ENCODE measurements at places on chromosomes 1 and 21.

DNA sequence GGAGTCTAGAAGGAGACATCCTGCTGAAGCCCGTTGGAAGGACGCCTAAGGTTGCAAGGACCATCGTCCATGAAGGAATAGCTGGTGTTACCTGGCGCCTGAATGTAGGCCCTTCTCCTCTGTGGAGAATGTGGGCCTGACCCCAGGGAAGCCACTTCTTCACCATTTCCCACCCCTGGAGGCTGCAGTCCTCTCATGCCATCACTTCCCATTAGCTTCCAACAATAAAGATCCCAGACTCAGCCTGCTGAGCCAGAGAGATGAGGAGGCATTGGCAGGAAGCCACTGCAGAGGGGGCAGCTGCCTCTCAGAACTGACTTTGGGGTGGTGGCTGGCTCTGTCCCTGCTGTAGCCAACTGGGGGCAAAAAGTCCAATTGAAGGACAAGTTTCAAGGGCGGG lies 21.3 kb upstream of the KCNE2 start:
- DNase-seq = no peak

DNA sequence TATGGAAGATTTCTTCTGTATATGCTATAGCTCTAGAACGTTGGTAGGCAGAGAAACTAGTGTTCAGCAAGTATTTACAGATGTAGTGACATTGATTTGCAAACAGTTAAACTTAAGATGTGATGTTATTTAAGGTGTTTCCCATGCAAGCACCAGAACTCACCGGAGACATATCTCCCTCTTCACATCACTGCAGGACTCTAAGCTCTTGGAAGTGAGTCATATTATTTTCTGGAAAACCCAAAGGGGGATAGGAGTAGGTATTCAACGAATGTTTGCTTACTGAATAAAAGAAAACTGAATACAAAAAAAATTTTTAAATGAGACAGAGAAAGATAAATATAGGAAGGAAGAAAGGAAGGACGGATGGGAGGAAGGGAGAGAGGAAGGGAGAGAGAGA lies 25.0 kb downstream of the RGS4 start:
- DNase-seq = no peak

DNA sequence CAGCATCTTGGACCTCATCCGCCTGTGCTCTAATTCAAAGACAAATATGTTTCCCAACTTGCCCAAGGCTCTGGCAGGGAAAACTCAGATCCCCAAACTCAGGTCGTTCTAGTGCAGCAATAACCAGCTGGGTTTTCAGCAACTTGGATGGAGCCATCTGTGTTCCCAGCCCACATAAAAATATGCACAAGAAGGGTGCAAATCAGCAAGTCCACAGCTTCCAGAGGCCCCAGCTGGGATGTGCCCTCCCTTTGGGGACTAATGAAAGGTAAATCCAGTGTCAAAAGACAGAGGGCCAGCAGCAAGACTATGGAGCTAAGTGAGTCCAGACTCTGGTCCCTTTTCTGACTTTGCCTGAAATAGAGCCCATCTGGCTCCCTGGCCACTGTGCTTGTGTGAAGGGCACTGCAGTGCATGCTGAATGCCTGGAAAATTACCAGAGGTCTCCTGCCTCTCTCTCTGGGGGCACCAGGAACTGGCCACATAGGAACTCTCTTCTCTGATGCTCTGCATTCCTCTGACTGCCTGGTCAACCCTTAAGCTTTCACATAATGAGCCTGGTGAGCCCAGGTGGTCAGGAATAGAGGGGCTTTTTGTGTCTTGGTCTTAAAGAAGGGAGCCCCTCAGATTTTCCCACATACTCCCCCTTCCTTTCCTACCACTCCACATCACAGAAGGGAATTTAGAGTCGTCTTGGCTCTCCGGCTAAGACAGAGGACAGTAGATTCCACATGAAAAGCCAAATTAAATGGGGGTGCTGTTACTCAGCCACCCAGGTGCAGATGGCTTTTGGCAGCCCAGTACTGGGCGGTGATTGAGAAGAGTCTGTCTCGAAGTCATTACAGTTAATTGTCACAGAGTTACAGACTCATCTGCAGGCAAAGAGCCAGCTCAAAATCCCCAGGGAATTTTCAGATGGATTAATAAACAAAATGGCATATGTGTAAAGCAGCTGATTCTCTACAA lies 88.1 kb upstream of the C1orf21 start:
- DNase-seq = no peak

- no peak for DNase-seq
Measured at GRCh38 chr1:54623216-54624007, at the start of gene FAM151A. TSS of gene FAM151A (minus strand) at chr1:54623525. CDS start at chr1:54623395, 130 bp downstream.

GRCh38 chr1:225888289-225888897 lies 553 bp downstream of the LEFTY1 start:
- no peak for DNase-seq

GRCh38 chr1:22705586-22705985 lies 5.1 kb upstream of the EPHB2 start:
- DNase-seq = no peak

GRCh38 chr1:221718381-221719277 lies 23.3 kb downstream of the DUSP10 start:
- no peak for DNase-seq

- no peak for DNase-seq
Measured at GRCh38 chr1:17141441-17142197, 22.4 kb upstream of the PADI2 start.

GRCh38 chr1:212918824-212919223 lies 31.5 kb upstream of the VASH2 start:
- DNase-seq = no peak
